NCI-H1436 treated with DMSO at 0.1 percent for 48 hours (cell line): ENCODE measurements at places on chromosomes 13 and 19.

- DNase-seq: no peak
Measured at GRCh38 chr13:106143392-106143791, 392.1 kb downstream of the EFNB2 start.

GRCh38 chr13:91701975-91702374, 303.6 kb downstream of the GPC5 start:
- DNase-seq: no peak

DNA sequence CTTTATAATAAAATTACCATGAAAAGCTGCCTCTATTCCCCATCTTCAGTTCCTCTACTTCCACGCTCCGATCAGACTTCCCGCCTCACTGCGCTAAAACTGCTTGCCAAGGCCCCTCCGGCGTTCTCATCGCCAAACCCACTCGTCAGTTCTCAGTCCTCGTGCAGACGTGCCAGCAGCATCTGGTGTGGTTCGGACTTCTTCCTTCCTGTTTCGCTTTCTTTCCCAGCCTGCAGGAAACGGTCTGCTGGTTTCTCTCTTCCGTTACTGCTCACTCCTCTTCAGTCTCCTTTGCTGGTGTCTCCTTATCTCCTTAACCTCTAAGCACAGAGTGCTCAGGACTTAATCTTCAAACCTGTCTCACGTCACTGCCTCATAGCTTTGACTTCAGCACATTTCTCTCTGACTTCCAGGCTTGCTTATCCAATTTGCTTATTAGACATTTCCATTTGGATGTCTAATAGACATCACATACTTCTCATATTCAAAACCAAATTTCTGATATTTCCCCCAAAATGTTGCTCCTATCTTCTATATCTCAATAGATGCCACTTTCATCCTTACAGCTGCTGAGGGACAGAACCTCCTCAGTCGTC, 40.3 kb downstream of the RCBTB2 start:
- no peak for DNase-seq

- no peak for DNase-seq
Measured at GRCh38 chr19:49863935-49864320, 3.4 kb downstream of the PNKP start.

DNA sequence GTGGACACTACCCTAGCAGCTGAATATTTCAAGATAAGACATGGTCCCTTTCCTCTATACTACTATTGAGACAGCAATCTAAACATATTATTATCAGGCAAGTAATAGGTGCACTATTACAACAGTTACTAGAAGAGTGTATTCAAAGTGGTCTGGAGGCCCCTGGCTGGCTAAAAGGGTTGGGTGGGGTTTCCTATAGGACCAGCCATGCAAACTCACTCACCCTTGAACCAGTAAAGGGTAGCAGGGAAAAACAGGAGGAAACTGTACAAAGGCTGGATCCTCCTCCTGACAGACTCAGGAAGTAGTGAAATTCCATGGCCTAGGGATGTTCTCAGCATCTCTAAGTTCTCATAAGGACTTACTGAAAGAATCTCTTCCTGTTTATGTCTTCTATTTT, 7.7 kb downstream of the SMAD9 start:
- no peak for DNase-seq

DNA sequence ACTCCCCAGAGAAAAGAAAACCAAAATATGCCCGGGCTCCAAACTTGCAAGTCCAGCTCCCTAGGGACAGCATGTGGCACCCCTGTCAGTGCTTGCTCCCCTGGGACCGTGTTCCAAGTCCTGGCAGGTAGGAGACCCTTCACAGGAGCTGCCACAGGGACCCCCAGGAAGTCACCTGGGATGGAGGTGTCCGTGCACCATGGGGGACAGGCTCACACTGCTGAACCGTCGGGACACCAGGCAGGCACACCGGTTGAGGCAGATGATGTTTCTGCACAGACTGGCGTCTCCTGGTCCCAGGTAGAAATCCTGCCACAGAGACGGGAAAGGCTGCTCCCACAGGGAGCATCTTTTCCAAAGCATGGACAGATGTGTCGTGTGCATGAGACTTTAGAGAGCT, 11.7 kb upstream of the PROZ start:
- no peak for DNase-seq

GRCh38 chr19:30228835-30229524, 143.2 kb upstream of the ZNF536 start:
- no peak for DNase-seq

DNA sequence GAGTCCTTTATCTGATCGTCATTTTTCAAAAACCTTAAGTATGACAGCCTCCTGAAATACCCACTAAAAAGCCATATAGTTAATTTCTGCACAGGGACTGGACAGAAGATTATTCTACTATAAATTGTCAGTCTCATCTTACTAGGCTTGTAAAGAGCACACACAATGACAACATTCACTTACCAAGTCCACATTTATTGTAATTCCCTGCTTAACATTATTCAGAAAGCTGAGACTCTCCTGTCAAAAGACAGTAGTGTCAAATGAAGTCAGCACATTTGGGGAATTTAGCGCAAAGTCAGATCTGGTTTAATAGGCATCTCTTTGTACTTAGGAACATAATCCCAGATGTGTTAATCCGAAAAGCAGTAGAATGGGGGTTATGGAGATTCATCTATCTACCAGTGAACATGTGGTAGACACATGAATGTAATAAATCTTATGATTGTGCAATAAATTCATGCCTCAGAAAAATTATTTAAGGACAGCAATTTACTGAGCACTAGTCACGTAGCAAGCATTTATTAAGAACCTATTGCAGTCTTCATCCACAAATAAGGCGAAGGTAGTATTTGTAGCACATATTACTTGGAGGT, 224.6 kb upstream of the GPC6 start:
- no peak for DNase-seq

DNA sequence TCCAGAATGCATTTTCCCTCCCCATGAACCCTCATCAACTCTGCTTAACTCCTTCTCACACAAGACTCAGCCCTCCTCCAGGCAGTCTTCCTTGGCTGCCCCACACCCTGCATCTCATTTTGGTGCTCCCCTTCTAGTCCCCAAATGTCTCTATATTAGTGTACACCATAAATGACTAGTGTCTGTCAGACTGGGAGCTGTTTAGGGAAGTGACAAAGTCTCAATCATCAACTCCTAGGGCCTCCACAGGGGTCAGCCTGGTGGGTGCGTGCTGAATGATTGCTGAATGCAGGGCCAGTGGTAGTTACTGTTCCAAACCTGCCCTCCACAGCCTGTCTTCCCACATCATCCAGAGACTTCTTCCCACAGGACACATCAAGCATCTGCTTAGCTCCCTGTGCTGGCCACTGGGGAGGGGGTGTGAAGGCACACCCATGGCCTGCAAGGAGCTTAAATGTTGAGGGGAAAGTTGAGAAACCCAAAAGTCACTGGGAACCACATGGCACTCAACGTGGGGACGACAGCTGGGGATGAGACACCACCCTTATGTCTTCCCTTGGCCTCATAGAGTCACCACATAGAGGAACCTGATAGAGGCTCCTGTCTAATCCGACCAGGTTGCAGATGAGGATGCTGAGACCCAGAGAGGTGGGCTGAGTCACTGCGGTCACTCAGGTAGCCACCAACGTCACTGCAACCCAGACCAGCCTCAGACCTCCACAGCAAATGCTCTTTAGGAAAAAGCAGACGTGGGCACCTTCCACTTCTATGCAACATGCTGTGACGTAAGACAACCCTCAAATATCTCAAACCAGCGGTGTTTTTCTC, 79.3 kb upstream of the TM9SF2 start:
- DNase-seq: no peak

GRCh38 chr13:37587236-37587635, 11.3 kb downstream of the POSTN start:
- no peak for DNase-seq

DNA sequence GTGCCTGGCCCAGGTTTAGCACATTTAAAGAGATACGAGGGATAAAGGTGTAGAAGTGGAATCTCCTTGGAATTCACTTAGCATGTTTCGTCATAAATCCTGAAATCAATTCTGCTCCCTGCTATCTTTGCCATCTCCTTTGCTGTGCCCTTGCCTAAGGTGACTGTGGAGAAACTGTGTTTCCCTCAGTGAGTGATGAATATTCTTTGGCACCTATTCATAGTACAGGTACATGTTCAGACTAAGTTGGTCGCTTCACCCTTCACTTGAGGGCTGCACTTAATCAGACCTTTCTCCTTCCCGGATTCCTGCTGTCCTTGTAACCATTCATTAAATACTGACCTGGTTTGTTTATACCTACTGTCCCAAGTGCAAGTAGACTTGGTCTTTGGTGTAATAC, 17.8 kb downstream of the PCCA start:
- DNase-seq: no peak
